SW480 (cell line): ENCODE measurements at places on chromosomes 11 and 22.

GRCh38 chr22:25903294-25903693 is 161.3 kb downstream of the MYO18B start:
- DNase-seq: no peak

DNA sequence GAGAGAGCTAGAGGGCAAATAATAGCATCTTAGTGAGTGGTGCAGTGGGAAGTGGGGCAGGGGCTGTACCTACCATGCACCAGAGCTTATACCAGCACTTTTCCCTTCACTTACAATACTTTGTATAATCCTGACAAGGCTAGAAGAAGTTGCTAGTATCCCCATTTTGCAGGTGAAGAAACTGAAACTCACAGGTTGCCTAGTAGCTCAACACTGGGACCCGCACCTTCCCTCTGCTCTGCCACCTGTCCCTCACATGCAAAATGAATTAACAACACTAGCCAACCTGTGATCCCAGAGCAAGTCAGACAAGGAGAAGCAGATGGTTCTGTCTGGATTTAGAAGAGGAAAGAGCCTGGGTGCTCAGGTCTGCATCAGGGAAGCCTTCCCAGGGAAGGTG is 510.4 kb downstream of the BUD13 start:
- DNase-seq: no peak

DNA sequence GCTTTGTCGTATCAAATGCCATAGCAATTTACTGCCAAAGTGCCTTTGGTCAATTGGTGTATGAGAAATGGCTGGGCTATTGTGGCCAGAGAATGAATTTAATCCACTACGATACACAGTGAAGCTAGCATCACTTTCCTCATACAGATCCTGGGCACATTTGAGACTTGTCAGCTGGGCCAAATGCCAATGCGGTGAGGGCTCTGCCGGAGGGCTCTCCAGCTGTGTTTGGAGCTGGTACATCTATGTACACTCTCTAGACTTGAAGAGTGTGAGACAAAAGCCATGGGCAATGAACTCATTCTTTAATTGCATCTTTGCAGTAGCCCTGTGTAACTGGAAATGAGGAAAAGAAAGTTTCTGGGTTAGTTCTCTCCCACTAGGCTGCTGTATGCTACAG is 1052.9 kb downstream of the NTM start:
- no peak for DNase-seq

DNA sequence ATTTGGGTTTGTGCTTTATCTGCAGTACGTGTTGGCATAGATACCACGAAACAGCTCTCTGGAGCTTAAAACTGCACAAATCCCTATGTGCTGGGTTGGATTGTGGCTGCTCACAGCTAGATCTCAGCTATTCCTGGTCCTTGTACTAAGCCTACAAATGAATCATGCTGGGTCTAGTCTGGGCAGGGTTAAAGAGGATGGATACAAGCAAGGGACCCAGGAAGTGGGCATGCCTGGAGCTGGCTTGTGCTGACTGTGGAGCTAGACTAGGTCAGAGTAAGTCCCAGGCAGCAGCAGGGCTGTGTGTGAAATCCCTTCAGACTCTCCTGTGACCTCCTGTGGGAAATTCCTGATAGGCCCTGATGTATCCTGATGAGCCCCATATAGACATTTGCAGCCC is 3.9 kb upstream of the E2F8 start:
- DNase-seq: no peak

GRCh38 chr22:50696251-50696798 is 23.7 kb downstream of the SHANK3 start:
- no peak for DNase-seq

- DNase-seq: no peak
Measured at GRCh38 chr22:29109822-29110221, 37.0 kb downstream of the KREMEN1 start.

GRCh38 chr11:71223671-71224660 is 28.4 kb downstream of the SHANK2 start:
- DNase-seq: no peak

DNA sequence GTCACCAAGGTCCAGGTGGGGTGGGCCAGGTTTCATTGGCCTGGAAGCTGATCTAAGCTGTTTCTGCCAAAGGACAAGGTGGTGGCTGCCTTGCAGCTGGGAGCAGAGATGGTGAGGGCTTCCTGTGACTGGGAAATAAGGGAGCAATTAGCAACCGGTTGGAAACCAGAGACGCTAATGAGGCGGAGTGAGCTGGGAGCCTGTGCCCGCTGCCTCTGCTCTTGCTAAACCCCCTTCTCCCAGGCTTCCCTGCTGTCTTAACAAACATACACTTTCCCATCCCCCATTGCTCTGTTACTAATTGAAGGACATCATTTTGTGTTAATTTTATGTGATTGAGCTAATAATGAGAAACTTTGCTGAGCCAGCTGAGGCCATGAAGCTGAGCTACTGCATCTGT is 121.8 kb downstream of the INSC start:
- DNase-seq: no peak

- no peak for DNase-seq
Measured at GRCh38 chr22:46693634-46694415, 44.2 kb downstream of the CERK start.

DNA sequence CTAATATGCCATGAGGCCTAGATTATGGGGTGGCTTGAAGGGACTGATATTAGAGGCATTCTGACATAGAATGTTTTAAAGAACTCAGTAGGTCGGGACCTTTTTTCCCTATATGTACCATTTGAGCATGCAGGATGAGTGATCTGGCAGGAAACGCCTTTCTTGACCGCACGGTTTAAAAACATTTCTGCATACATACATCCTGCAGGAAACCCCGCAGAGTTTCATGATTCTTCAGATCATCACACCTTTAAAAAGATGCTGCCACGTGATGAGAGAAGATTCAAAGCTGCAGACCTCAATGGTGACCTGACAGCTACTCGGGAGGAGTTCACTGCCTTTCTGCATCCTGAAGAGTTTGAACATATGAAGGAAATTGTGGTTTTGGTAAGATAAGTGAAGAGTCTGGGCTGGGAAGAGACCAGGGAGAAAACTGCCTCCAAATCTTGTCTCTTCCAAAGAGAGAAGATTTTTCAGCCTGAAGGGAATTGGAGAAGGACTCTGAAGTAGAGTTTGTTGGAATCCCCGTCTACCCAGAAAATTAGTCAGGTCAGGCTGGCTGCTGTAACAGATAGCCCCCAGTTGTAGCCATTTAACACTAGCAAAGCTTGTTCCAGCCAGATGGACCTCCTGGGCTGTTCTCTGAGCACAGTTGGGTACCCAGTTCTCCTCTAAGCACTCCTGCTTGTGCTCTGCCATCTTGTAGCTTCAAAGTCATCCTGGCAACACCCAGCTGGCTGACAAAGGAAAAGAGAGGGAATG is 7.4 kb downstream of the RCN1 start:
- no peak for DNase-seq

- no peak for DNase-seq
Measured at GRCh38 chr11:60765355-60765754, 8.7 kb downstream of the MS4A15 start.

GRCh38 chr11:65067446-65067845 is 9.1 kb upstream of the NAALADL1 start:
- no peak for DNase-seq
